ENCODE measurements at places on chromosomes 3 and 15.

DNA sequence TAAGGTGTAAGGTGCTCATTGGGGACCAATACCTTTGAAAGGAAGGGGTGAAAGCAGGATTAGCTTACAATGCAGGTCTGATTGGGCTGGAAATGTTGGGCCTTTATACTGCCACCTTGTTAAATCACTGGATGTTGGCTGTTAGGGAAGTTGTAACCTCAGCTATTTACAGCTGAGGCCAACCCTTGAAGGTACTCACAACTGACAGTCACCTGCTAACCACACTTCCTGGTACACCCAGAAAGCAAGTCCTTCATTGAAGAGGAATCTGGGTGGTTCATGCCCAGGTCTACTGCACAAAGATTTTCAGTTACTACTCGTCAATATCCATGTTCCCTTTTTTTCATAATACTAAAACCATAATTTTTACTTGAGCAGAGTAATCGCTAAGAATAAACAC, 65.4 kb upstream of the CLDN18 start:
- H3K4me3 ChIP-seq = no peak overlapping the region
- H3K36me3 ChIP-seq = no peaks in the 10 kb centered on the region
- no peaks in the 10 kb centered on the region for H3K27me3 ChIP-seq
- no peak for DNase-seq
- H3K4me1 ChIP-seq = no peaks in the 10 kb centered on the region

DNA sequence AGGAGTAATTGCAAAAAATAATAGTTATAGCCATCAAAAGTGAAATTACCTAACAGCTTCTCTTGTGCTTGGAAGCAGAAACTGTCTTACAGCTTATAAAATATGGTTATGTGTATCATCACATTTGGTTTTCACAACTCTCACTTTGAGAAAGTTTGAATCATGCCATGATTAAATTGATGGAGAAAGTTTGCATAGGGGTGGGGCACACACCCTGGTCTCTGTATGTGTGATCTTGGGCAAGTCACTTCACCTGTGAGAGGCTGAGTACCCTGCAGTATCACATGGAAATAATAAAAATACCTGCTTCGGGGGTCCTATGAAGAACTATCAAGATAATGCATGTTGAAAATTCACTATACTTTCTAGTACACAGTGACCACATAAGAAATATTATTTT, 471.4 kb downstream of the RAP2B start:
- no peak overlapping the region for H3K4me3 ChIP-seq
- no peaks in the 10 kb centered on the region for H3K36me3 ChIP-seq
- no peaks in the 10 kb centered on the region for H3K27me3 ChIP-seq
- no peak overlapping the region for H3K27ac ChIP-seq
- H3K4me1 ChIP-seq = no peaks in the 10 kb centered on the region
- no peak for DNase-seq

GRCh38 chr15:89623165-89623564, 32.1 kb downstream of the KIF7 start:
- H3K4me1 ChIP-seq = no peaks in the 10 kb centered on the region
- no peak overlapping the region for H3K27ac ChIP-seq
- H3K36me3 ChIP-seq = peaks cover 63% of the 10 kb centered on the region
- no peaks in the 10 kb centered on the region for H3K27me3 ChIP-seq

- no peak for DNase-seq
- no peaks in the 10 kb centered on the region for H3K4me1 ChIP-seq
- no peaks in the 10 kb centered on the region for H3K36me3 ChIP-seq
- H3K4me3 ChIP-seq = no peak overlapping the region
Measured at GRCh38 chr3:99731499-99731898, 86.2 kb upstream of the CMSS1 start.

DNA sequence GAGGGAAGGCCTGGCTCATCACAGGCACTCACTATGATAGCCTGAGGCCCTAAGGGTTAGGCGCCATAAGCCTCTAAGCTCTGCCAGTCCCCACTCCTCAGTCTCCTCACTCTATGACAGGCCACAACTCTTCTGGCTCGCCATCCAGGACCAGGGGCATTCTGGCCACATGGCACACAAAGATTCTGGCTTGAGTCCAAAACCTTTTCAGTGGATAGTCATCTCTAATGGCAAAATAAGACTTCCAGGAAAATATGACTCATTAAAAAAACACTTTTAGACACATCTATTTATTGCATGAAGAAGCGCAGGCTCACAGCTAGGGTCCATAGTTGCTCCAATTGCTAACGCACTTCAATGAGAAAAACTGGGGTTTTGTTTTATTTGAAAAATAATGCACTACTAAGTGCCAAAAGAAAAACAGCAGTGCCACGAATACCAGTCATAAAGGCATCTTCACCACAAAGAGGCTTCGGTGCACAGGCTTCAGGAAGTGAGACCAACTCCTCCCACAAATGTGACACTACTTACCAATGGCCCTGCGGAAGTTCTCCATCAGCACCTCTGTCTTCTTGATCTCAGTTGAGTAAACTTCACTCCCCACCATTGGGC, 11.1 kb downstream of the RUVBL1 start:
- H3K27ac ChIP-seq = no peak overlapping the region
- no peaks in the 10 kb centered on the region for H3K27me3 ChIP-seq
- no peaks in the 10 kb centered on the region for H3K4me1 ChIP-seq

GRCh38 chr15:89824607-89824867, 9.9 kb upstream of the ANPEP start:
- H3K36me3 ChIP-seq = no peaks in the 10 kb centered on the region
- H3K27ac ChIP-seq = no peak overlapping the region
- H3K4me3 ChIP-seq = no peak overlapping the region

GRCh38 chr3:16474920-16475319, 38.6 kb downstream of the RFTN1 start:
- H3K4me3 ChIP-seq = no peak overlapping the region
- H3K27ac ChIP-seq = no peak overlapping the region
- H3K36me3 ChIP-seq = no peaks in the 10 kb centered on the region
- DNase-seq = no peak
- H3K27me3 ChIP-seq = no peaks in the 10 kb centered on the region

- H3K36me3 ChIP-seq = no peaks in the 10 kb centered on the region
- H3K4me1 ChIP-seq = no peaks in the 10 kb centered on the region
- no peak for DNase-seq
- no peak overlapping the region for H3K27ac ChIP-seq
- no peak overlapping the region for H3K4me3 ChIP-seq
Measured at GRCh38 chr3:148705314-148705713, 7.6 kb downstream of the AGTR1 start.

DNA sequence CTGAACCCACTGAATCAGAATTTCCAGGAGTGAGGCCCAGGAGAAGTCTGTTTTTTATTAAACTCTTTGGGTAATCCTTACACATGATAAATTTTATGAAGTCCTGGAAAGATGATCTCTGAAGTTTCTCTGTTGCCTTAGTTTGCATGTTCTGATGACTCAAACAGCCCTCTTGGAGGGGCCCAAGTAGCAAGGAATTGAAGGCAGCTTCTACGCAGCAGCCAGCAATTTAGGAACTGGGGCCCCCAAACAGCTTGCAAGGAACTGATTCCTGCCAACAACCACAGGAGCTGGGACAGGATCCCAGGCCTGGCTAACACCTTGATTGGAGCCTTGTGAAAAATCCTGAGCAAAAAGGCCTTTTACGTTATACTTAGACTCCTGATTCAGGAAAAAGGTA, 5.4 kb upstream of the ACP3 start:
- H3K27ac ChIP-seq = no peak overlapping the region
- H3K36me3 ChIP-seq = no peaks in the 10 kb centered on the region
- no peaks in the 10 kb centered on the region for H3K4me1 ChIP-seq

- no peak overlapping the region for H3K27ac ChIP-seq
- DNase-seq = no peak
- no peaks in the 10 kb centered on the region for H3K36me3 ChIP-seq
- H3K27me3 ChIP-seq = no peaks in the 10 kb centered on the region
- H3K4me1 ChIP-seq = no peaks in the 10 kb centered on the region
Measured at GRCh38 chr15:86333819-86334218, 254.1 kb downstream of the AGBL1 start.

DNA sequence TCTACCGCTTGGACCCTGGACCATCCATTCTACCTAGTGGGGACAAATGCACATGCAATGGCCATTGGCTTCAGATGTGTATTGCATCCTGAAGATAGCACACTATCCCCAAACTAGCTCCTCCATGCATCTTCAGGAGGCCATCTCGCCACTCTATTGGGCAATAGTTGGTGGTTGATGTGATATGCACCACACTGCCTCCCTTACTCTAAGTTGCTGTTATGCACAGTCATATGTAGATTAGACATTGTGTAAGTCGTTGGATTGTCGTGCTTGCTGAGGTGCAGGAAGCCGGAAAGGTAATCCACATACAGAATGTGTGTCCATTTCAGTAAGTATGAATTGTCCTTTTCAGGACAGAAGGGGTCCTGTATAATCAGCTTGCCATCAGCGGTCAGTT, 26.7 kb upstream of the PLA2G4D start:
- H3K4me3 ChIP-seq = no peak overlapping the region
- no peak for DNase-seq
- H3K4me1 ChIP-seq = peaks cover 2% of the 10 kb centered on the region
- H3K27me3 ChIP-seq = no peaks in the 10 kb centered on the region
- no peaks in the 10 kb centered on the region for H3K36me3 ChIP-seq

GRCh38 chr15:57911247-57911646, 154.3 kb downstream of the ALDH1A2 start:
- H3K27me3 ChIP-seq = no peaks in the 10 kb centered on the region
- H3K27ac ChIP-seq = no peak overlapping the region
- H3K4me1 ChIP-seq = no peaks in the 10 kb centered on the region
- no peaks in the 10 kb centered on the region for H3K36me3 ChIP-seq

DNA sequence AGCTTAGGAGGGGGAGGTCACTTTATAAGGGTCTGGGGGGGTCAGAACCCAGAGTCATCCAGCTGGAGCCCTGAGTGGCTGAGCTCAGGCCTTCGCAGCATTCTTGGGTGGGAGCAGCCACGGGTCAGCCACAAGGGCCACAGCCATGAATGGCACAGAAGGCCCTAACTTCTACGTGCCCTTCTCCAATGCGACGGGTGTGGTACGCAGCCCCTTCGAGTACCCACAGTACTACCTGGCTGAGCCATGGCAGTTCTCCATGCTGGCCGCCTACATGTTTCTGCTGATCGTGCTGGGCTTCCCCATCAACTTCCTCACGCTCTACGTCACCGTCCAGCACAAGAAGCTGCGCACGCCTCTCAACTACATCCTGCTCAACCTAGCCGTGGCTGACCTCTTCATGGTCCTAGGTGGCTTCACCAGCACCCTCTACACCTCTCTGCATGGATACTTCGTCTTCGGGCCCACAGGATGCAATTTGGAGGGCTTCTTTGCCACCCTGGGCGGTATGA, at the start of gene RHO:
RHO (plus strand) TSS at position 51 of the 512 bp plus-strand sequence; CDS start at position 146, 95 bp downstream.
- peak within 1 kb of the TSS; percentile 44 for H3K4me3 ChIP-seq
- H3K27me3 ChIP-seq = no peaks in the 10 kb centered on the region
- H3K27ac ChIP-seq = no peak within 1 kb of the TSS
- H3K4me1 ChIP-seq = peaks cover 20% of the 10 kb centered on the region
- DNase-seq = no peak
- H3K36me3 ChIP-seq = no peaks in the 10 kb centered on the region

DNA sequence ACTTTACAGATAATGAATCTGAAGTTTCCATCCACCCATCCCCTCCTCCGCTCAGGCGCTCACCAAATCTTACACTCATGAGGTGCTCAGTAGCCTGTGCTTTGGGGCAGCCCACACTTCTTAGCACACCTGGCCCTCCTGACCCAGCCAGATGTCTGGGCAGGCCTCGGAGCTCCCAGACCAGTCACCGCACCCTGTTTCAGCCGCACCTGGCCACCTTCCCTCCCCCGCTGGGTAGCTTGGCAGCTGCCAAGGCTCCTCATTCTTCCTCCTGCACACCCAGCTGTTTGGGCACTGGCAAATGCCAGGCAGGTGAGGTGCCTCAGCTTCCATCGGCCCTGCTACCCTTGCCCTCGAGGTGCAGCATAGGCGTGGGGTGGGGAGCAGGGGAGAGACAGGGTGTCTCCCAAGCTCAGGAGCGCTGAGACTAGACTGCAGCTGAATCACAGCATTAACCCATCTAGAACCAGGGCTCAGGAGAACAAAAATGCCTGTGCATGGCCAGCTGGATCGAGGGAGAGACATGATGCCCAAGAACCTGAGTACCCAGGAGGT, 45.8 kb downstream of the CDC25A start:
- DNase-seq = no peak
- H3K4me1 ChIP-seq = peaks cover 4% of the 10 kb centered on the region
- no peak overlapping the region for H3K4me3 ChIP-seq
- no peak overlapping the region for H3K27ac ChIP-seq

GRCh38 chr15:29638781-29639180, 183.5 kb downstream of the TJP1 start:
- H3K27ac ChIP-seq = no peak overlapping the region
- DNase-seq = no peak
- H3K27me3 ChIP-seq = no peaks in the 10 kb centered on the region
- no peak overlapping the region for H3K4me3 ChIP-seq
- no peaks in the 10 kb centered on the region for H3K36me3 ChIP-seq
- H3K4me1 ChIP-seq = no peaks in the 10 kb centered on the region

DNA sequence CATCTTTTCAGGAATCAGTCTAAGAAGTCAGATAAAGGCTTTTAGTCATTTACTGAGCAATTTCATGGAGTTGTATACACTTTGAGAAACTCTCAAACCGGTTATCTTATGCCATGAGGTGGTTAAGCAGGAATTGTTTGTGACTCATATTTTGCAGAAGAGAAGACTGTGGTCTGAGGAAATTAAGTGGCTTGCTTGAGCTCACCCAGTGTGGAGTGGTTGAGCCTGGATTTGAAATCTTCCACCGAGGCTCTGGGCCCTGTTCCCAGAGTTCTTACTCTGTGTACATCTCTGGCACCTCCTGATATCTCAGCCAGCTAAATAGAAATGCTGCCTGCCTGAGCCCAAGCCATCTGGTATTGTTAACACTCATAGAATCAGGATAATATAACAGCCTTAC, 37.8 kb upstream of the BCL6 start:
- no peaks in the 10 kb centered on the region for H3K4me1 ChIP-seq
- no peak for DNase-seq
- H3K4me3 ChIP-seq = no peak overlapping the region
- no peaks in the 10 kb centered on the region for H3K36me3 ChIP-seq
- no peaks in the 10 kb centered on the region for H3K27me3 ChIP-seq

- DNase-seq = no peak
- no peaks in the 10 kb centered on the region for H3K36me3 ChIP-seq
- H3K4me1 ChIP-seq = peaks cover 21% of the 10 kb centered on the region
- H3K27me3 ChIP-seq = no peaks in the 10 kb centered on the region
- no peak overlapping the region for H3K27ac ChIP-seq
Measured at GRCh38 chr3:143427631-143428030, 308.1 kb downstream of the CHST2 start.

DNA sequence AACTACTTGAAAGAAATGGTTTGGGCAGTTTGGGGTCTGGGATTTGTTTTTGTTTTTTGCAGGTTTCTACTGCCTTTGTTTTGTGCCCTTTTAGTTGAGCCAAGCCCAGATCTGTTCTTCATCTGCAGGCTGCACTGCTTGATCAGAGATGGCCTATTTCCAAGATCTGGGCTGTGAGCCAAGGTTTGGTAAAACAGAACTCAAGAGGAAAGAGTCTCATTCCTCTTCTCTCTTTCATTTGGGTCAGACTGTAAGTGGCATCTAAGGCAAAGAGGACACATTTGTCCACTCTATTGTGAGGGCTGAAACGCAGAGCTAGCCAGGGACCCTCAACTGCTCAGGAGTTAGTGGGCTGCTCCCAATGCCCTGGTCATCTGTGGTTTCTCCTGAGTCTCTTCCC, 104.4 kb upstream of the UBE3A start:
- no peak overlapping the region for H3K27ac ChIP-seq
- H3K36me3 ChIP-seq = no peaks in the 10 kb centered on the region
- no peaks in the 10 kb centered on the region for H3K27me3 ChIP-seq
- H3K4me3 ChIP-seq = no peak overlapping the region
- H3K4me1 ChIP-seq = peaks cover 8% of the 10 kb centered on the region

Measured in neuronal stem cell (in vitro differentiated cells).